Esophagus squamous epithelium (tissue), 5 donors: ENCODE measurements at places on chromosomes 6 and 20. TPM values are rescaled to one million over a fixed set of nuclear protein-coding genes. Genes with fewer than 3 reads are reported as not detected.

The ADGB gene
- total RNA-seq, result not detected

The DSE gene
- 30.6 TPM for total RNA-seq

The SCUBE3 gene
- total RNA-seq, result not detected

The GLP1R gene
- total RNA-seq, result not detected

The EBF4 gene
- total RNA-seq, result 4.4 TPM

The FAXC gene
- total RNA-seq, result 1.3 TPM

The TRAPPC3L gene
- total RNA-seq, result not detected

The F13A1 gene
- total RNA-seq, result 6.9 TPM

The ENPP1 gene
- total RNA-seq, result 12.6 TPM

The SLC17A9 gene
- total RNA-seq, result 2.1 TPM

The TGM6 gene
- not detected for total RNA-seq

The BTN1A1 gene
- not detected for total RNA-seq

The DEFB126 gene
- total RNA-seq, result not detected

DNA sequence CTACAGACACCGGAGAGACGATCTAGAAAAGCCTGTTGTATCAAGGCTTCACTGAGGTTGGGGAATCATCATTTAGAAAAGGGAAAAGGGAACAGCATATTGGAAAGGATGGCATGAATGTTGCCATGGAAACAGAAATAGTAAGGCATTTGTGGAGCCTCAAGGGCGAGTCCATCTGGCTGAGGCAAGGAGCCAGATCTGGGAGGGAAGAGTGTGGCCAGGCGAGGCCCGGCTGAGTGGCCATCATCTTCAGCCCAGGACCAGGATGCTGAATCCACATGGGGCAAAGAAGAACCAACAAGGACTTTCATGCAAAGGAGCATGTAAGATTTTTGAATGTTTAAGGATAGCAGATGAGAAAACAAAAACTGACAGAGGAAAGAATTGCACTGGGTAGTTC lies 85.8 kb downstream of the MAP3K5 start:
- no peaks in the 10 kb centered on the region for H3K27me3 ChIP-seq
- no peaks in the 10 kb centered on the region for H3K36me3 ChIP-seq
- no peak overlapping the region for H3K4me3 ChIP-seq
- DNase-seq, result no peak
- H3K27ac ChIP-seq, result no peak overlapping the region

- H3K27me3 ChIP-seq, result no peaks in the 10 kb centered on the region
- no peak for DNase-seq
- H3K27ac ChIP-seq, result no peak overlapping the region
- no peaks in the 10 kb centered on the region for H3K36me3 ChIP-seq
- no peak overlapping the region for H3K4me3 ChIP-seq
Observed at GRCh38 chr6:3874069-3874468, 24.9 kb downstream of the FAM50B start.

DNA sequence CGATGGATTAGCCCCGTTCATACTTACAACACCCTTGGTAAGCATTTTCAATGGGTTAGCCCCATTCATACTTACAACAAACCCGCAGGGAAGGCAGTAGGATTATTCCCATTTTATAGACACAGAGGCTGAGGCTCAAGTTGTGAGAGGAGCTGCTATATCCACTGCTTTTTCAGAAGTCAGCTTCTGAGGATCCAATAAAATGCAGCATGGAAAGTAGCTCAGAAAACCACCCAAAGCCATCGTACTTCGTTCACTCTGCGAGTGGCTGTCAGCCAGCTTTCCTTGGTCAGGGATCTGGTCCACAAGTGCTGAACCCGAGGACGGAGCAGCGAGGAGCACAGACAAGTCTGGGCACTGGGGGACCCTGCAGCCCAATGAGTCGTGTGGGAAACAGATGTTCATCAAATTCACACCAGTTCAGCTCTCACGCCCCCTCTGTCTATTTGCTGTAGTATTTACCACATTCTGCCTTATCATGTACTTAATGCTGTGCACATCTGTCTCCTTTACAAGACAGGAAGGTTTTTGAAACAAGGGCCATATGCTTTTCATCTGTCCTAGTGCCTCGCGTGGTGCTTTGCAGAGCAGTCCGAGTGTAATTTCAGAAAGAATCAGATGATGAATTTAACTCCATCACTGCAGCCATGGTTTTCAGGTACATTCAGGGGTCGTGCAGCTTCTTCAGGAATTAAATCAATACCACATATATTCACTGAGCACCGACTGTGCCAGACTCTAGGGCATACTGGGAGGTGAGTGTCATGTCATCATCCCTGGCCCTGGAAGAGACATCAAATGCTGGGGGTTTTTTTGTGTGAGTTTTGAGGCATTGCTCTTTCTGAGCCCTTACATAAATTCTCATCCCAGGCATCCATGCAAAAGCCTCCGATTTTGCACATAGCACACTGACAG lies 256.9 kb downstream of the CDH26 start:
- H3K36me3 ChIP-seq, result no peaks in the 10 kb centered on the region
- no peaks in the 10 kb centered on the region for H3K27me3 ChIP-seq
- no peak overlapping the region for H3K4me3 ChIP-seq
- no peak for DNase-seq
- H3K4me1 ChIP-seq, result peaks cover 4% of the 10 kb centered on the region

- H3K36me3 ChIP-seq, result no peaks in the 10 kb centered on the region
- no peak for DNase-seq
- no peak overlapping the region for H3K4me3 ChIP-seq
- no peak overlapping the region for H3K27ac ChIP-seq
- H3K4me1 ChIP-seq, result peaks cover 79% of the 10 kb centered on the region
Observed at GRCh38 chr6:156880913-156881312, 103.7 kb downstream of the ARID1B start.

- H3K36me3 ChIP-seq, result no peaks in the 10 kb centered on the region
- DNase-seq, result no peak
- peaks cover 35% of the 10 kb centered on the region for H3K4me1 ChIP-seq
- no peak overlapping the region for H3K27ac ChIP-seq
Observed at GRCh38 chr6:882084-882598, 189.2 kb upstream of the EXOC2 start.

- no peaks in the 10 kb centered on the region for H3K27me3 ChIP-seq
- no peak overlapping the region for H3K4me3 ChIP-seq
- no peak for DNase-seq
- no peaks in the 10 kb centered on the region for H3K36me3 ChIP-seq
- H3K27ac ChIP-seq, result no peak overlapping the region
Observed at GRCh38 chr6:46845126-46845525, 51.9 kb downstream of the MEP1A start.

DNA sequence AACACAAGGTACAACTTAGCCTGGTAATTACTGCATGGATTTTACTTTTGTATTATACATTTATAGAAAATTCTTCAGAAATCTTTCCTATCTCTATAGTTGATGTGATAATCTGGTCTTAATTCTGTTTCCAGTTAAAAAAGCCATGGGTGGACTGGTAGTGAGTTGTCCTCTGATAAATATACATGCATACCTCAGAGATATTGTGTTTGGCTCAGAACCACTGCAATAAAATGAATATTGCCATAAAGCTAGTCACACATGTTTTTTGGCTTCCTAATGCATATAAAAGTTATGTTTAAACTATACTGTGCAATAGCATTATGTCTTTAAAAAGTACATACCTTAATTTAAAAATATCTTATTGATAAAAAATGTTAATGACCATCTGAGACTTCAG lies 708.6 kb upstream of the MARCKS start:
- H3K27ac ChIP-seq, result no peak overlapping the region
- no peaks in the 10 kb centered on the region for H3K36me3 ChIP-seq
- no peaks in the 10 kb centered on the region for H3K27me3 ChIP-seq
- H3K4me3 ChIP-seq, result no peak overlapping the region
- no peaks in the 10 kb centered on the region for H3K4me1 ChIP-seq

DNA sequence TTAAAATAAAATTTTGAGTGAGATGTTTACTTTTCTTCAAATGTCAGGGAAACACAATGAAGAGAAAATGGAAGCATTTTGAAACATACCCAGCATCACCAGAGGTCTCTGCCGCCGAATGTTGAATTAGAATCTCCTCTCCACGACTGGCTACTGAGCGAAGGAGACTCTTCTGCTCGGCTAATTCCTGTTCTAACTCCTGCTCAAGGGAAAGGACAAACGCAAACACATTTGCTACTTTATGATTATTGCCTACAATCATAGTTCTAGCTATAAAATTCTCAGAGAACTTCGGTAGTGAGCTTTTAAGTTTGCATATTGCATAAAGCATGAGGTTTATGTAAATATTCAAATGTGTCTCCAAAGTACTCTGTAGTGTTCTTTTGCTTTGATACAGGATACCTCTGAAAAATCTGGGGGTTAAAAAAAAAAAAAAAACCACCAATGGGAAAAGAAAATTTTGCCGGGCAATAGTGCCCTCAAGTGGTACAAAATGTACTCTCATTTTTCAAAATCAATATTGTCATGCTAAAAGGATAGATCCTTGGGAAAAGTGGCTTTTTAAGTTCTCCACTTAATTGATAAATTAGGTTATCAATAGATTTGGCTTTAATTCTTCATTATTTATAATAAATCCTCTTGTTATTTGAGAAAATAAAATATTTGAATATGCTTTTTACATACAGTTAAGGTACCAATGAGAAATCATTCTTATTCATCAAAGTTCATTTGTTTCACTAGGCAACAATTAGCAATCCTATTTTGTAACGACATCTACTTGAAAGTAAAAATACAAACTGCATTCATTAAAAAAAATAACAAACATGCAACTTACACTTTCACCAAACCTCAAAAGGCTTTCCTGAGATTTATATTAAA lies 369.0 kb downstream of the SYNE1 start:
- no peaks in the 10 kb centered on the region for H3K36me3 ChIP-seq
- no peak overlapping the region for H3K4me3 ChIP-seq
- H3K4me1 ChIP-seq, result peaks cover 14% of the 10 kb centered on the region
- H3K27ac ChIP-seq, result no peak overlapping the region

DNA sequence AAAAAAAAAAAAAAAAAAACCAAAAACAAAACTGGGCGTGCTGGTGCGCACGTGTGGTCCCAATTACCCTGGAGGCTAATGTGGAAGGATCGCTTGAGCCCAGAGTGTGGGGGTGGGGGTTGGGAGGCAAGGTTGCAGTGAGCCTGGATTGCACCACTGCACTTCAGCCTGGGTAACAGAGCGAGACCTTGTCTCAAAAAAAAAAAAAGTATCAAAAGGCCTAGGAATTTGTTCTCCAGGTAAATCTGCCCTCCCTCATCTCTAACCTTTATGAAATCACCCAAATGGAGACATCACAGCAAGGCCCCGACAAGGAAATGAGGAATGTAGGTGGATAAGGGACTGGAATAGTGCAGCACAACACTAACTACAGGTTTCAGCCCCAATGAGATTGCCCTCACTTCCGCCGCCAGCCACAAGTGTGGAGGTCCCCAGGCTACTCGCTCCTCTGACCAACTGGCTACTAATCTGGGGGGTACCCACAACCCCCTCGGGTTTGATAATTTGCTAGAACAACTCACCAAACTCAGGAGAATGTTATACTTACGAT lies 36.8 kb upstream of the DDR1 start:
- no peak for DNase-seq
- no peaks in the 10 kb centered on the region for H3K36me3 ChIP-seq

GRCh38 chr6:13432526-13433184 lies 54.7 kb downstream of the GFOD1 start:
- H3K27ac ChIP-seq, result peak overlapping the region; percentile 32
- no peaks in the 10 kb centered on the region for H3K36me3 ChIP-seq
- peaks cover 9% of the 10 kb centered on the region for H3K4me1 ChIP-seq
- no peak for DNase-seq
- H3K27me3 ChIP-seq, result no peaks in the 10 kb centered on the region

- DNase-seq, result no peak
- peak overlapping the region; percentile 97 for H3K27ac ChIP-seq
- peaks cover 31% of the 10 kb centered on the region for H3K4me1 ChIP-seq
Observed at GRCh38 chr20:10433014-10433622, 904 bp downstream of the MKKS start.

GRCh38 chr6:113127786-113128419 lies 729.2 kb upstream of the MARCKS start:
- H3K4me3 ChIP-seq, result no peak overlapping the region
- H3K27me3 ChIP-seq, result no peaks in the 10 kb centered on the region
- no peaks in the 10 kb centered on the region for H3K36me3 ChIP-seq
- H3K4me1 ChIP-seq, result no peaks in the 10 kb centered on the region

GRCh38 chr6:141552463-141552862 lies 580.3 kb upstream of the GJE1 start:
- no peaks in the 10 kb centered on the region for H3K36me3 ChIP-seq
- H3K27me3 ChIP-seq, result no peaks in the 10 kb centered on the region
- DNase-seq, result no peak
- peaks cover 14% of the 10 kb centered on the region for H3K4me1 ChIP-seq
- no peak overlapping the region for H3K27ac ChIP-seq

DNA sequence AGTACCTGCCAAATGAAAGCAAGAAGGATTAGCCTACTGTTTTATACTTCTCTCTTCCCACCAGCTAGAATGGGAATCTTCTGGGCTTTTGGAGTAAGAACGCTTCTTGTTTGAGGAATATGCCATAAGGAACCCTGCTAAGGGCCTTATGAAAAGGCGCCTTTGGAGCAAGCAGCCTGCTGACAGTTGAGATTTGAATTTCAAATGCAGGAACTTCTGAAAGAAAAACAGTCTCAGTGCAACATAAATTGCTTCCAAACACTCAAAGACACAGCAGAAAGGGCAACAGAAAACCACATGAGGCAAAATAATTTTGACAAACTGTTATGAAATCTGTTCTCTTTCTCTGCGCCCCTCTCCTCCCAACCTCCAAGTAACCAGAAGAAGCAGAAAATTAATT lies 149.4 kb upstream of the B3GAT2 start:
- no peaks in the 10 kb centered on the region for H3K36me3 ChIP-seq
- H3K27ac ChIP-seq, result no peak overlapping the region
- no peak overlapping the region for H3K4me3 ChIP-seq
- peaks cover 32% of the 10 kb centered on the region for H3K4me1 ChIP-seq
- no peaks in the 10 kb centered on the region for H3K27me3 ChIP-seq

- no peak overlapping the region for H3K27ac ChIP-seq
- peaks cover 16% of the 10 kb centered on the region for H3K4me1 ChIP-seq
- H3K27me3 ChIP-seq, result no peaks in the 10 kb centered on the region
- no peaks in the 10 kb centered on the region for H3K36me3 ChIP-seq
- no peak for DNase-seq
Observed at GRCh38 chr6:14384175-14384949, 266.8 kb downstream of the CD83 start.

GRCh38 chr6:157096105-157096504 lies 227.2 kb downstream of the TMEM242 start:
- H3K4me1 ChIP-seq, result peaks cover 4% of the 10 kb centered on the region
- peaks cover under 1% of the 10 kb centered on the region for H3K36me3 ChIP-seq
- no peaks in the 10 kb centered on the region for H3K27me3 ChIP-seq
- no peak overlapping the region for H3K27ac ChIP-seq
- DNase-seq, result no peak

- no peak overlapping the region for H3K27ac ChIP-seq
- no peak for DNase-seq
- H3K4me1 ChIP-seq, result no peaks in the 10 kb centered on the region
- no peak overlapping the region for H3K4me3 ChIP-seq
- no peaks in the 10 kb centered on the region for H3K27me3 ChIP-seq
- H3K36me3 ChIP-seq, result no peaks in the 10 kb centered on the region
Observed at GRCh38 chr20:1622450-1622849, 2.6 kb upstream of the SIRPB1 start.

- DNase-seq, result no peak
- no peak overlapping the region for H3K27ac ChIP-seq
- H3K27me3 ChIP-seq, result no peaks in the 10 kb centered on the region
Observed at GRCh38 chr20:2169456-2170088, 67.9 kb downstream of the STK35 start.

- no peaks in the 10 kb centered on the region for H3K4me1 ChIP-seq
- H3K27ac ChIP-seq, result no peak overlapping the region
- DNase-seq, result no peak
- H3K27me3 ChIP-seq, result no peaks in the 10 kb centered on the region
- no peak overlapping the region for H3K4me3 ChIP-seq
- no peaks in the 10 kb centered on the region for H3K36me3 ChIP-seq
Observed at GRCh38 chr20:43271980-43272379, 82.3 kb upstream of the PTPRT start.

GRCh38 chr6:151498327-151498726 lies 4.5 kb downstream of the CCDC170 start:
- no peak overlapping the region for H3K4me3 ChIP-seq
- peak overlapping the region; percentile 46 for H3K27ac ChIP-seq
- peaks cover 3% of the 10 kb centered on the region for H3K4me1 ChIP-seq
- no peaks in the 10 kb centered on the region for H3K27me3 ChIP-seq
